ENCODE measurements at places on chromosomes 12 and 14.

- DNase-seq = no peak
Observed at GRCh38 chr14:60199321-60199720, 34.1 kb upstream of the DHRS7 start.

- DNase-seq = no peak
Observed at GRCh38 chr12:89636776-89637160, 71.9 kb downstream of the ATP2B1 start.

GRCh38 chr14:75094896-75095295 lies 25.5 kb downstream of the ZC2HC1C start:
- DNase-seq = no peak

GRCh38 chr12:58381546-58381945 lies 440.2 kb downstream of the ATP23 start:
- DNase-seq = no peak

DNA sequence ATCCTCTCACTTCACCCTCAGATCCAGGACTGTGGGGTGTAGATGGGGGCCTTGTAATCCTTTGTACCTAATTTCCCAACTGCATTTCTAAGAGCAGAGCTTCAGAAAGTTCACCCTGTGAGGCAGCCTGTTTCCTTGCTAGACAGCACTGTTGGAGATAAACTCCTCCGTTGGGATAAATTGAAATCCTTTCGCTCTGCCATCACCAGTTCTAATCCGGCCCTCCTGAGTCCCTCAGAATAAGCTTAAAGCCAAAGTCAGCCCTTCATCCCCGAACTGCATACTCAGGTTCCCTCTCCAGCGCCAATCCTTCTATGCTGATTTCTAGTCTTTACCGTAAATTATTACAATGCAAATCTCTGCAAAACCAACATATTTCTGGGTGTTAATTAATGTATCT lies 114.7 kb downstream of the PRMT8 start:
- no peak for DNase-seq

GRCh38 chr12:2495417-2496112 lies 299.2 kb upstream of the FKBP4 start:
- no peak for DNase-seq

- no peak for DNase-seq
Observed at GRCh38 chr12:9906873-9907272, 25.3 kb downstream of the CLEC2A start.

DNA sequence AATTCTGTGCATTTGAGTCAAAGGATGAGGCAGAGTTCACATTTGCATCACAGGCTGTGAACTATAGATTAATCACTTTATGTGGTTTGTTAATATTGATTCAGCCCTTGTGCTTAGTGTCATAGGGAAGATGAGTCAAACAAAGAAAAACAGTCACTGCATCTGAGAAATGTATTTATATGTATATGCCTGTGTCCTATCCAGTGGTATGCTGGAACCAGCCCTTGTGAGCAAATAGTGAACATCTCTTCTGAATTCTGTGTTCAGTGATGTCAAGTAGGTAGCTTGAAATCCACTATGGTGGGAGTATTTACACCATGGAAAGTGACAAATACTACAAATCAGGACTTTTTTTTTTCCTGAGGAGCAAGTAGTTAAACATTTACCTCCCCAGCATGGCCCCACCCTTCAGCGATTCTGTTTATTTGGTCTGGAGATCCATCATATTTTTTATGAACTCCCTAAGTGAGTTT lies 128.5 kb downstream of the HMGA2 start:
- DNase-seq = no peak

- peak; percentile 3 for DNase-seq
Observed at GRCh38 chr14:79551523-79551922, 659.8 kb downstream of the DIO2 start.

GRCh38 chr14:37202265-37202664 lies 4.5 kb downstream of the MIPOL1 start:
- no peak for DNase-seq

- DNase-seq = no peak
Observed at GRCh38 chr14:92706386-92706785, 42.0 kb downstream of the LGMN start.

GRCh38 chr14:77355811-77356210 lies 21.1 kb downstream of the TMED8 start:
- DNase-seq = no peak

DNA sequence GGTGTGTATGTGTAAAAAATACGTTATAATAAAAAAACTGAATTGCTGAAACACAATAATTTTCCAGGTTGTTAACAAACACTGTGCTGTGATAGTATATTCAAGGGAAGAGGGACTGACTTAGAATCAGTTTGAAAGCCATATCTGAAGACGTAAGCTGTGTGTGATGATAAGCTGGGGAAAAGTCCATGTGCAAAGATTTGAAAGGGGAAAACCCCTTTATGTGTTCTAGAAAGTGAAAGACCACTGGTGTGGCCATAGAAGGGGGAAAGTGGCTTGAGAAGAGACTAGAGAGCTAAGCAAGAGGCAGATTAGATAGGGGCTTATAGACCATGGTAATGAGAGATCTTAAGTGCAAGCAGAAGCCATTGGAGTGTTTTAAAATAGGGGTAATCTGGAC lies 195.9 kb upstream of the GZMB start:
- no peak for DNase-seq

DNA sequence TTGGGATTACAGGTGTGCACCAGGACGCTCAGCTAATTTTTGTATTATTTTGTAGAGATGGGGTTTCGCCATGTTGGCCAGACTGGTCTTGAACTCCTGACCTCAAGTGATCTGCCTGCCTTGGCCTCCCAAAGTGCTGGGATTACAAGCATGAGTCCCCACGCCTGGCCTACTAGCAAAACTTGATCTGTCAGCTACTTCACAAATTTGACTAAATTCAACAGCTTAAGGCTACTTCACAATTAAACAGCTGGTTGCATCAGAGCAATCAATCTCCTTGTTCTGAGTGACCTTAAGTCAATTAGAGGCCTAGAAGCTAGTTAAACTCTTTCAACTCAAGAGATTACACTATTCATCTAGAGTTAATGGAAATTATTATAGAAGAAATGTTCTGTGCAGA lies 12.2 kb downstream of the COQ10A start:
- DNase-seq = no peak

GRCh38 chr14:97106166-97106565 lies 309.0 kb downstream of the VRK1 start:
- no peak for DNase-seq

DNA sequence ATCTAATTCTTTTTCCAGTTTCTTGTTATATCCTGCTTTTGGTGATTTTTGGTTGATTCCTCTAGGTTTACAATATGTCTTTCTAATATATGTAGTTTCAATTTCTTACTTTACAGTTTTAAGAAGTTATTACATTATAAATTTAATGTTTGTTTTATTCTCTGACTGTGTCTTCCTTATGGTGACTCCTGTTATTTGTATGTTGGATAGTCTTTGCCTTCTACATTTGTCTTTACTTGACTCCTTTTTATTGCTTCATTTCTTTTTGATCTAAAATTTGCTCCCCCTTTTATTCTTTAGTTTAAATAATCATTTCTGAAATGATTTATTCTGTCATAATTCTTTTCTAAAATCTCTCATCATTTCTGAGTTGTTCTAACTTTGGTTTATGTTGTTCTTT lies 125.8 kb downstream of the CCDC91 start:
- DNase-seq = no peak

DNA sequence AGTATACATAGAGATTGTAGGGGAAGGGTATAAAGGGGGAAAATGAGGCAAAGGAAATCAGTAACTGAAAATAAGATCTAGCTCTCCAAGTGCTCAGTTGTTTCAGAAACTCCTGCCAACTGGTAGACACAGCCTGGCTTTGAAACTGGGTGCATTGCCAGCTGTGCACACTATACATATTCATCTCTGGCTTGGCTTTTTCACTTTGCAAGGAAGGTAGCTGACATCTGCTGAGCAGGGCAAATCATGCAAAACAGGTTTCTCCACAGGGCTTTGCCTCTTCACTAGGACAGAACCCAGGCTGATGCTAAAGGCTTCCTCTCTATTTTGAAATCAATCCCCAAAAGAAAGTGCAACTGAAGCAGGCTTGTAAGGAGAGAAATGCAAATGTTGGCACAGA lies 101.5 kb downstream of the HELB start:
- no peak for DNase-seq
